ACHN (cell line): ENCODE measurements at places on chromosomes 16 and 17.

- DNase-seq = no peak
Observed at GRCh38 chr17:76572201-76572910, 13.3 kb downstream of the ST6GALNAC2 start.

DNA sequence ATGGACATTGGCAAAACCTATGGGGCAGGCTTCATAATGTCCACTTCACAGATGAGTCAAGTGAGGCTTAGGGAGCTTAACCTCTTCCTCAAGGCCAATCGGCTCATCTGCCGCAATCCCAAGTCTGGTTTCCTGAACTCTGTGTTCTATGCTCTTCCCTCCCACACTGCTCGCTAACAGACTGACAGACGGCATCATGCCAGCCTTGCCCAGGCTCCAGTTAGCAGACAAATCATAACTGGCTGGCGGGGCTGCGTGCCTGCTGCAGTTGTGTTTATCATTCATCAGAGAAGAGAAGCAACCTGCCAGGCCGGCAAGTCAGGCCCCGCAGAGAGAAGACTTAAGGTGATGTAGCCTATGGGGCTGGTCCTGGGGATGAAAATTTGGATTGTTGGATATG is 216.2 kb upstream of the ASIC2 start:
- DNase-seq = no peak

DNA sequence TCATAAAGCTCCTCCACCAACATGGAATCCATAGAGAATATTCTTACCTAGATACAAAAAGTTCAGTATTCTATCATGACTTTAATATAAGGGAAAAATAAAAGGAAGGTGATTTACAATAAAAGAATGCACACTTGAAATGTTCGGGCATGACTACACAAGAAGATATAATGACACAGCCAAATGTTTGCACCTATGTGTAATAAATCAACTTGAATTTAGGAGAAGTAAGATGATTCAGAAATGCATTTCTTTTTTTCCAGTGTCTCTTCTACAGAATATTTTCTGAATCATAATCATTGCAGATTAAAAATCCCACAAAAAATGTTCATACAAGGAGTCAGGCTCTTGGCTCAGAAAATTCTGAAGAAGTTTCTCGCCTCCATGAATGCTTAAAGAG is 404.0 kb upstream of the HSBP1 start:
- DNase-seq = no peak

- DNase-seq = no peak
Observed at GRCh38 chr17:66843627-66844026, 8.7 kb downstream of the CACNG5 start.

DNA sequence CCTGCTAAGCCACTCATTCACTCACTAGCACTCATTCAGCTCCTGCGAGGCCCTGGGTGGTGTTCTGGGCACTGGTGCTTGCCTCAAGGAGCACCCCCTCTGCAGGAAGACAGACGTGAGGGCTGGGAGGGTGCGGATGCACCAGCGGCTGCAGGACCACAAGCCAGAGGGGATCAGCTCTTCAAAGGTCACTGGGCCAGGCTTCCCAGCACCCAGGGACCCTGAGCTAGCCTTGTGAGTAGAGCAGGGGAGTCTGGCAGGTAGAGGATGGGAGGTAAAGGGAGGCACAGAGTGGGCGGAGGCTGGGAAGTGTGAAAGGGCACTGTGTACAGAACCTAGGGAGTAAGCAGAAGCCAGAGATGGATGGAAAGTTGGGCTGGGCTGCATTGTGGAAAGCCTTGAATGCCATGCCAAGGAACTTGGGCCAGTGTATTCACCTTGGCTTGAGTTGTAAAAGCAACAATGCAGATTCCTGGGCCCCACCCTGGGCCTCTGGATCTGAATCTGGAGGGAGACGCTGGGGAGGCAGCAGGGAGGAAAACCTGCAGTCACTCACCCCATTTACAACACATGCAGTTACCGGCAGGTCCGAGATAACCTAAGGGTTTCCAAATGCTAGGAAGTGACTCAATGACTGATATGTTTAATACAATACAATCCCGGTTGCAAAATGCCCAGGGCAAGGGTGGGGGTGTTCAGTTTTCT is 1.7 kb downstream of the IL4R start:
- peak; percentile 35 for DNase-seq

DNA sequence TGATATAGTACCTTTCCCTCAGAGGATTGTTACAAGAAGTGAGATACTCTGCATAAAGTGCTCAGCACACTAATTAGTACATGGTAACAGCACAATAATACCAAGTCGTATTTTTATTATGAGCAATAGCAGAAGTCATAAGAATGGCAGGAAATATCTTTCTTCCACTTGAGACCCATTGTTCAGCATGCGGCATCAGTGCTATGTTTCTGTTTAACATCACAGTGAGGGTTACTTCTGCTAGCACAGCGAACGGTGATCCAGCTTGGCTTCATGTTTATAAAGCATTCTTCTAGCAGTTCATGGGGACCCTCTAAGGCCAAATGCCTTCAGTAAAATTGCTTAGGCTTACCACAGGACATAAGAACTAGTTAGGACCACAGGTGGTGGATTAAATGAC is 83.1 kb downstream of the MYO1D start:
- no peak for DNase-seq

DNA sequence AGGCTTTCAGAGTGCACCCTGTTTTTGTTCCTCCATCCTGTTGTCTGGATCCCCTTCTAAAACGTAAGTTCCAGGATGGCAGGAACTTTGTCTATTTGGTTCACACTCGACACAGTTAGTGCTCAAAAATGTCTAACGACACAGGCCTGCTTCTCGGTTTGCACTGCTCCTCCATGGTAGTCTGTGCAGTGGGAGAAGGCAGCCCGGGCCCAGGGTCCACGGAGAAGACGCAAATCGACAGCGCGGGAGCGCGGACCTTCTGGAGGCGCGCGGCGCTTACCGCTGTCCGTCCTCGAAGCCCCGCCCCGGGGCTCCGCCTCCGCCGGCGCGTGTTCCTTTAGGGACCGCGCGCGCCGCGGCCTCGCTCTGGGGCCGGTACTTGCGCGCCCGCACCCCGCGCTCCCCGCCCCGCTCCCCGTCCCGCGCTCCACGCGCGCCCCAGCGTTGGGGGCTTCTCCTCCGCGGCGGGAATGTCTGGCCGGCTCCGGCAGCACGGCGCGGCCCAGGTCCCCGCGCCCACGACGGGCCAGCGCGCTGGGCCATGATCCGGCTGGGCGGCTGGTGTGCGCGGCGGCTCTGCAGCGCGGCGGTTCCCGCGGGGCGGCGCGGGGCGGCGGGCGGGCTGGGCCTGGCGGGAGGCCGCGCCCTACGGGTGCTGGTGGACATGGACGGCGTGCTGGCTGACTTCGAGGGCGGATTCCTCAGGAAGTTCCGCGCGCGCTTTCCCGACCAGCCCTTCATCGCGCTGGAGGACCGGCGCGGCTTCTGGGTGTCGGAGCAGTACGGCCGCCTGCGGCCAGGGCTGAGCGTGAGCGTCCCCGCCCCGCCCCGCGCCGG is at the start of gene NT5M:
TSS of gene NT5M (plus strand) at position 364 of the 837 bp plus-strand sequence. CDS start at position 542, 178 bp downstream.
- peak; percentile 80 for DNase-seq

- no peak for DNase-seq
Observed at GRCh38 chr17:78263063-78263735, 31.8 kb downstream of the TMEM235 start.

- peak; percentile 79 for DNase-seq
Observed at GRCh38 chr17:6666077-6666521, 14.5 kb downstream of the C17orf100 start.

DNA sequence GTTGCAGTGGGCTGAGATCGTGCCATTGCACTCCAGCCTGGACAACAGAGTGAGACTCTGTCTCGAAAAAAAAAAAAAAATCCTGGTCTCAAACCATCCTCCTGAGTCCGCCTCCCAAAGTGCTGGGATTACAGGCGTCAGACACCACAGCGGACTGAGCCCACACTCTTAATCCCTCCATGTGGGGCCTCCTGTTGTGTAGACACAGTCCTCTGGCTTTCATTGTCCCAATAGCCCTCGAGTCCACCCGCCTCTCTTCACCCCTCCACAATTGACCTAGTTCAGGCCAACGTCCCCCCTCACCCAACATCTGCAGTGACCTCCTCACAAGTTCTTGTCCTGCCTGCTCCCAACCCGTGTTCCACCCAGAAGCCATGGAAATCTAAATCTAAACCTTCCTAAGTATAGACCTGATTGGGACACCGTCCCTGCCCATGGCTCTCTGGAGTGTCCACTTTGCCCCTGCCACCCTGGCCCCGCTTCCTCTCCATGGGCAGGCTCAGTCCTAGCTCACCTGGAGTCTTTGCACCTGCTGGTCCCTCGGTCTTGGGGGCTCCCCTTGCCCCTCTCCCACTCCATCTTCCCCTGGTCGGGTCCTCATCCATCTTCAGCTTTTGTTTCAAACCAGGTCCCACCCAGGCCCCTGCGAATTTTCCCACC is 46.7 kb downstream of the HAPSTR1 start:
- no peak for DNase-seq

- DNase-seq = peak; percentile 9
Observed at GRCh38 chr17:63774969-63775265, 947 bp downstream of the DDX42 start.

- DNase-seq = no peak
Observed at GRCh38 chr17:1029922-1030644, 33.2 kb downstream of the TIMM22 start.

DNA sequence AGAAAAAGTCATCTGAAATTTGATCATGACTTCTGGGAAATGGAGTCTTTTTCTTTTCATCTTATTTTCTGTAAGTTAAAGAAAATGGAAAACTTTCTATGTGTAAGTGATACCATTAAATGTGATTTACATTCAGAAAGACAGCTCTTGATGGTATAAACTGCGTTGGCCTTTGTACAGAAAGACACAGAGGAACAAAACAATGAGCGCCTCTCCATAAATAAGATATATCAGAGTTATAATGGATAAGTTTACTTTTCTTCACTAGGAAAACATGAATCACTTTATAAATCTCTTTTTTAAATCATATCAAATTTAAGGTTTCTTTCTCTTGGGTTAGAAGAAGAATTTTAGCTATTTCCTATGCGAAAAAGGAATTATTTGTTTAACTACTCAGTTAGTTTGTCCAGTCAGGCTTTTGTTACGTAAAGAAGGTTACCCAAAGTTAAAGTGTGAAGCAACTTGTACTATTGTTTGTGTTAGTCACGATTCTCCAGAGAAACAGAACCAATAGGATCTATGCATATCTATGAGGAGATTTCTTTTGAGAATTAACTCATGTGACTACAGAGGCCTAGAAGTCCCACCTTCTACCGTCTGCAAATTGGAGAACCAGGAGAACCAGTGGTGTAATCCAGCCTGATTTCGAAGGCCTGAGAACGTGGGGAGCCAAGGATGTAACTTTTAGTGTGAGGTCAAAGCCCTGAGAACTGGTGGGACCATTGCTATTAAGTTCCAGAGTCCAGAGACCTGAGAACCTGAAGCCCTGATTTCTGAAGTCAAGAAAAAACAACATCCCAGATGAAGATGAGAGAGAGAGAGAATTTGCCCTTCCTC is 295.4 kb upstream of the KCNJ16 start:
- no peak for DNase-seq

DNA sequence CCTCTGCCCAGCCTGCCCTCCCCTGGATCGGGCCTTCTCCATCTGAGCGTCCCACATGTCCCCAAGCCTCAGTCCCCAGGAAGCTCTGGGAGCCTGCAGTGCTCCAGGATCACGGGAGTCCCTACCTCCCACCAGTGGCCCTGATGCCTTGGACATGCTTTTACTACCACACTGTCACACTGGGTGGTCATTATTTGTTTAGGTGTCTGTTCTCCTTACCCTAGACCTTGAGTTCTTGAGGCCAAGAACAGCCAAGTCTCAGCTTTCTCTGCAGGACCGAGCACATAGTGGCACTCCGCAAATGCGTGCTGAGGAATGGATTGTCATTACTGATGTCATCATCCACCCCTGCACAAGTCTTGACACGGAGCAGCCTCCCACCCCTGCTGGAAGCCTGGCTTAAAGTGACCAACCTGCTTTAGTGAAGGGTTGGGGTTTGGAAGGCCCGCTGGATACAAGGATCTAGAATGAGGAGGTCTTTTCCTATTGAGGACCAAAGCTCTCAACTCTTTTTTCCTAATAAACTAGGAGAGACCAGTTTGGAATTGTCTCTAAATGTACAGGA is 132.9 kb upstream of the CRHR1 start:
- no peak for DNase-seq

DNA sequence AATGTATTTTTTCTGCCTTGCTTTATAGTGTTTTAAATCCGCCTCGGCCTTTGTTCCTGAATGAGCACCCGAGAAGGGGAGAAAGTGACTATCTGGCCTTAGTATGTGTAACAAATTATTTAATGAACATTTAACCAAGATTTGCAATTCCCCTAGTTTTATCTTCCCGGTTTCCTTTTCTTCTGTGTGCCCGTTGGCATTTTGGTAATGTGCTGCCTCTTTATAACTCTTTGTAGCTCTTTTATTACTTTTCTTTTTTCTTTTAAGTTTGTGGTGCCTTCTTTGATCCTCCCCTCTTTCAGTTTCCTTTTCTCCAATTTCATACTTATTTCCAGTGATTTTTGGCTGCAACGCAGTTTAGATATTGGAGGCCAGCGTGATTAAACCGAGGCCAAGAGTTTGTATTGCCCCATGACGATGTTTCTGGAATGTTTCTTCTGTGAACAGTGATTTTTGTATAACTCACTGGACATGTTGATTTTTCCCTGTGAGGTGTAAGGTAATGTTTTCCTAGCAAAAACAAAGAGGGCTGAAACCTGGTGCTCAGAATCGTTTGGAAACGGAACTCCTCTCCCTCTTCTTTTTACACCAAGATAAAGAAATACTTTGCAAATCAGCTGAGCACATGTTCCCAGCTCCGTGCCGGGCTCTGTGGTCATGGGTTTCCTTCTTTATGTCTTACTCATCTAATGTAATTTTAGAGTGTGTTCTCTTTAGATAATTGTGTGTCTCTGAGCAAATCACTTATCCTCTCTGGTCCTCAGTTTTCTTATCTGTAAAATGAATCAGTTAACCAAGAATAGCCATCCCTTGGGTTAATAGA is 344.3 kb downstream of the WWOX start:
- no peak for DNase-seq

DNA sequence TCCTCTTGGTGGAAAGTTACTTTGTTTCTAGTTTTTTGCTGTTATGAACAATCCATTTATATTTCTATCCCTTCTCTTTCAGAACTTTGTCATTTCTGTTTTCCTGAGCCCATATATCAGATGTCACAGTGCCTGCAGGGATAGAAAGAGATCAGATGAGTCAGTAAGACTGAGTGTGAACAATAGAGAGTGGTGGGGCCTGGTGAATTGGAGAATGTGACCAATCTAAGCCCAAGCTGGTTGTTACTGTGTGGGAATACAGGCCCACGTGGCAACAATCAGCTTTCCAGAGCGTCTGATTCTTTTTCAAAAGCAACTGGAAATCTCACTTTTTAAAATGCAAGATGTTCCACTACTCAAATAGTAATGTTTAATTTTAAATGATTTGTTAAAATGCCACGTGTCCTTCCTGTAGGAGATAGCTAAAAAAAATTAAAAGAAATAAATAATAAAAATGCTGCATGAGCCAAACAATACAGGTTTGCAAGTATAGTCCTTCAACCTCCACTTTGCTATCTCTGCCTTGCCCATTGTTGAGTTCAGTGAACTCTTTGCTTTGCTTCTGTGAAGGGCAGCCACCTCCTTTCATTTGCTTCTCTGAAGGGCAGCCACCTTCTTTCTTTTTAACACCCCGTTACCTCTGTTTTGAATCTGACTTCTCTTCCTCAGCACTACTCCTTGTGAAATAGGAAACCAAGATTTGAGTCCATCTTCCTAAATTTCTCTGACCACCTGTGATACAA is 9.6 kb downstream of the DCTN5 start:
- no peak for DNase-seq
